Activated T-helper 17 cell treated with anti-CD3 and anti-CD28 coated beads, Interleukin-2, amount 50 U/mL, for 72 hours (primary cell): ENCODE measurements at places on chromosomes 3 and 15. TPM values are rescaled to one million over a fixed set of nuclear protein-coding genes. Genes with fewer than 3 reads are reported as not detected.

GRCh38 chr3:160921020-160921635 lies 165.1 kb downstream of the PPM1L start:
- H3K36me3 ChIP-seq = no peaks in the 10 kb centered on the region
- no peak for ATAC-seq
- H3K4me1 ChIP-seq = no peaks in the 10 kb centered on the region
- H3K27ac ChIP-seq = no peak overlapping the region
- no peak overlapping the region for H3K4me3 ChIP-seq

GRCh38 chr3:153162513-153163392 lies 727 bp downstream of the RAP2B start:
- H3K4me1 ChIP-seq = peaks cover 37% of the 10 kb centered on the region
- peak; percentile 11 for ATAC-seq
- no peaks in the 10 kb centered on the region for H3K27me3 ChIP-seq
- peak overlapping the region; percentile 95 for H3K4me3 ChIP-seq

- no peaks in the 10 kb centered on the region for H3K4me1 ChIP-seq
- no peaks in the 10 kb centered on the region for H3K27me3 ChIP-seq
- H3K36me3 ChIP-seq = no peaks in the 10 kb centered on the region
- H3K4me3 ChIP-seq = no peak overlapping the region
- ATAC-seq = no peak
Observed at GRCh38 chr15:97410897-97411575, 549.5 kb upstream of the ARRDC4 start.

DNA sequence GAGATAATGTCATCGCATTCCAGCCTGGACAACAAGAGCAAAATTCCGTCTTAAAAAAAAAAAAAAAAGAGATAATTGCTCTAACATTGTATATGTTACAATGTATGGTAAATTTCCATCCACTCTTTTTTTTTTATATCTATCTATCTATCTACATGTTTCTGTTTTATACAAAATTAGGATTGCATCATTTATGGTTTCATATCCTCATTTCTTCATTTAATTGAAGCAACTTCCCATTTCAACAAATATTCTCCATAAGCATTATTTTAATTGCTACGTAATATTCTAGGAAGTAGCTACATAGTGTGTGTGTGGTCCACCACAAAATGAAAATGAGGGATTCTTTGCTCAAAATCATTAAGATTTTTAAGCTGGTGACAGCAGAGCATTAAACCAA lies 18.4 kb downstream of the RBP1 start:
- no peak for ATAC-seq
- H3K4me1 ChIP-seq = no peaks in the 10 kb centered on the region
- no peaks in the 10 kb centered on the region for H3K36me3 ChIP-seq
- peaks cover 3% of the 10 kb centered on the region for H3K27me3 ChIP-seq
- H3K27ac ChIP-seq = no peak overlapping the region

GRCh38 chr15:94081829-94082228 lies 149.5 kb upstream of the MCTP2 start:
- H3K4me3 ChIP-seq = no peak overlapping the region
- ATAC-seq = no peak
- H3K27ac ChIP-seq = no peak overlapping the region
- H3K36me3 ChIP-seq = no peaks in the 10 kb centered on the region

- peak overlapping the region; percentile 75 for H3K27ac ChIP-seq
- peak; percentile 68 for ATAC-seq
- H3K36me3 ChIP-seq = no peaks in the 10 kb centered on the region
- peaks cover 16% of the 10 kb centered on the region for H3K4me1 ChIP-seq
- H3K4me3 ChIP-seq = peak overlapping the region; percentile 65
Observed at GRCh38 chr3:189049458-189050236, 122.1 kb upstream of the TPRG1 start.

- no peaks in the 10 kb centered on the region for H3K27me3 ChIP-seq
- no peak overlapping the region for H3K4me3 ChIP-seq
- no peak overlapping the region for H3K27ac ChIP-seq
- peaks cover 21% of the 10 kb centered on the region for H3K4me1 ChIP-seq
Observed at GRCh38 chr3:23960649-23961048, 15.6 kb downstream of the NR1D2 start.

- no peaks in the 10 kb centered on the region for H3K4me1 ChIP-seq
- no peak overlapping the region for H3K27ac ChIP-seq
- no peak overlapping the region for H3K4me3 ChIP-seq
- H3K27me3 ChIP-seq = peaks cover 6% of the 10 kb centered on the region
- H3K36me3 ChIP-seq = no peaks in the 10 kb centered on the region
- no peak for ATAC-seq
Observed at GRCh38 chr15:78681281-78682003, 40.4 kb upstream of the CHRNB4 start.

DNA sequence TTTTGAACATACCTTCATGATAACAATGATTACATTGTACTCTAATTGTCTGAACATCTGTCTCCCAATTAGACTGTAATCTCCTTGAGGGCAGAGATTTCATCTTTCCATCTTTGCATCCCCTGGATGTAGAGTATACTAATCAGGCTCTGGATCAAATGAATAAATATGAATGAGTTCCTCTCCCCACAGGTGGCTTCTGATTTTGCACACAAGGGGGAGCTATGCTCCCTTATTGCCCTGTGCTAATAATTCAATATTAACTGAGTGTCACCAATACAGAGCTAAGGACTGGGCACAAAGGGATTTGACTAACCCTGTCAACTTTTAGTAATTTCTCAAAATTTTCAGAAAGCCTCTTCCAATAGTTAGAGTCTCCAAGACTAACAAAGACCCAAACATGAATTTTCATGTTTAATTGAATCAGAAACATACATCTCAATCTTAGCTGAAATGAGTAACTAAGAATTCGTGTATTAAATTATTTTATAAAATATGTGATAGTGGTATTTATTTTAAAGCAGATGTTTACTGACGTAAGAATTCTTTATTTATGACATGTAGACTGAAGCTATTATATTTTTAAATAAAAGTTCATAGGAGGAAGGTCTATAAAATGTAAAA lies 3.0 kb downstream of the DUOXA1 start:
- peak; percentile 58 for ATAC-seq
- H3K4me1 ChIP-seq = no peaks in the 10 kb centered on the region
- H3K4me3 ChIP-seq = no peak overlapping the region
- H3K27me3 ChIP-seq = peaks cover 36% of the 10 kb centered on the region
- H3K36me3 ChIP-seq = no peaks in the 10 kb centered on the region

GRCh38 chr15:92981333-92981732 lies 81.2 kb downstream of the CHD2 start:
- no peaks in the 10 kb centered on the region for H3K27me3 ChIP-seq
- no peak overlapping the region for H3K27ac ChIP-seq
- no peak overlapping the region for H3K4me3 ChIP-seq
- H3K36me3 ChIP-seq = no peaks in the 10 kb centered on the region
- peaks cover 22% of the 10 kb centered on the region for H3K4me1 ChIP-seq

The BCHE gene
- not detected for total RNA-seq

The GOLGA6L4 gene
- 2.2 TPM for total RNA-seq

The NR2E3 gene
- total RNA-seq = not detected

The CATSPER2 gene
- 2.5 TPM for total RNA-seq

The SLC51B gene
- total RNA-seq = not detected

The PIERCE2 gene
- not detected for total RNA-seq

The SNTN gene
- not detected for total RNA-seq
